Colonic mucosa (tissue), 4 donors: ENCODE measurements at places on chromosomes 3 and 15. TPM values are rescaled to one million over a fixed set of nuclear protein-coding genes. Genes with fewer than 3 reads are reported as not detected.

- DNase-seq, result no peak
These were observed 15.0 kb downstream of the KAT2B start for GRCh38 chr3:20055020-20055775.

GRCh38 chr15:59074607-59075006 is 30.3 kb upstream of the CCNB2 start:
- DNase-seq, result no peak

GRCh38 chr15:75034615-75035014 is 11.2 kb downstream of the PPCDC start:
- no peak for DNase-seq

DNA sequence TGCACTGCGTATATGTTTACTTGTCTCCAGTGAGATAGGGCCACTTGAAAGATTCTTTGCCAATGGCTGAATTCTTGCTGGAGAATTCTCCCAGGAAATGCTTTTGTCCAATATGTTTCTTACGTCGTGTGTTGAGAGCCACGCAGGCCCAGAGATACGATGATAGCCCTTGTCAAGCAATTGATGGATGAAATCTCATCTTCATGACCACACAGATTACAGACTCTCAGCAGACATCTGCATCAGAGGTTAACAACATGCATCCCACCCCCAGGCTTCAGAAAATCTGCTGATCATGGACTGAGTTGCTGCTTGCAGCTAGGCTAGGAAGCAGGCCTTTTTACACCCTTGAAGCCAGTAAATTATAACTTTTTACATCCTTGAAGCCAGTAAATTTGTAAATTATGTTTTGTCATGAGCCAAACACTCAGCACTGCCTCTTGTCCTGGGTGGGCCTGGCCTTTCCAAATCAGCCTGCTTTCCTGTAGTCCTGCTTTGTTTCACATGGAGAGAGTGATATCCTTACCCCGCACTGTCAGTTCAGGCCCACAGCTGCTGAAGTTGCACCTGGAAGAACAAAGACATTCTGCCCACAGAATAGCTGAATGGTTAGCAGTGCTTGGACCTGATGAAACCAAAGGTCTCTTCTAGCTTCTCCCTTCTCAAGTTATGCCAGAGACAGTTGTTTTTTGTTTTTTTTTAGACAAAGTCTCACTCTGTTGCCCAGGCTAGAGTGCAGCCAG is 84.4 kb downstream of the GPR156 start:
- DNase-seq, result no peak

GRCh38 chr3:58034738-58035523 is 26.7 kb downstream of the FLNB start:
- peak; percentile 46 for DNase-seq

GRCh38 chr3:131406274-131406673 is 24.7 kb downstream of the NUDT16 start:
- DNase-seq, result no peak

- no peak for DNase-seq
These were observed 1085.2 kb upstream of the CADM2 start for GRCh38 chr3:83873550-83873949.

DNA sequence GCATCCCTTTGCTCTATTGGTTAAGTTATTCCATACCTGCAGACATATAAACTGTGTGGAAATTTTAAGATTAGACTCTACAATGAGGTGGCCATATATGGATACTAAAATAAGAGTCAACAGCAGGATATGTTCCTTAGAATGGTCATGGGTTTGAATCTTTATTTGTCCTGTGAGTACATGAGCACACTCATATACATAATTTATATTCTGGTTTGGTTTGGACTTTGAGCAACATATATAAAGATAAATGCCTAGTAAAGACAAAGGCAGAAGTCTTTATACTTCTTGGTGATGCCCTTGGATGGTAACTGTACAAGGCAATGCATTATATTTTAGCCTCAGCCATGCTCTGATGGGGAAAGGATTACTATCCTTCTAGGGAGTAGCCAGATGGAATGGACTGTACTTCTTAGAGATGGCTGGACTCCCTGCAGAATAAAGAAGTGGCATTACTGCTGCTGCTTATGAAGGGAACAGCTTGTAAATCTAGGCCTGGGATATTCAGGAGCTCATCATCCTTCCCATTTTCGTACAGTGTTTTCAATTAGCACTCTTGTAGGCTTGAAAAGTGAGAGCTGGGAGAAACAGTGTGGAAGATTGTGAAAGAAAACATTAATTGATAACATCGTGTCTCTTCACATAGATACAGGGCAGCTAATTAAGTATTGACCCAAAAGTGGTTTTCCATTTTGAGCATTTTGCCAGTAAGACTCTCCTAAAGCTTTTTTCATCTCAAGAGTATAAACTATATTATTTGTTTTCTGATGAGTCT is 60.4 kb downstream of the HMG20A start:
- no peak for DNase-seq

GRCh38 chr3:30741889-30742288 is 135.5 kb downstream of the TGFBR2 start:
- no peak for DNase-seq

- no peak for DNase-seq
These were observed 9.6 kb downstream of the CPOX start for GRCh38 chr3:98583766-98584165.

- DNase-seq, result no peak
These were observed 154.8 kb upstream of the SNTN start for GRCh38 chr3:63497641-63498040.

GRCh38 chr3:194840661-194841514 is 155.2 kb downstream of the FAM43A start:
- no peak for DNase-seq

GRCh38 chr3:190357468-190357867 is 30.5 kb upstream of the CLDN16 start:
- DNase-seq, result no peak

- DNase-seq, result no peak
These were observed 58.6 kb downstream of the TMOD3 start for GRCh38 chr15:51887887-51888592.

Gene HERC2
- total RNA-seq, result 50.8 TPM

Gene MYD88
- total RNA-seq, result 69.5 TPM

Gene ST3GAL6
- 2.3 TPM for total RNA-seq

Gene LTK
- total RNA-seq, result 6.9 TPM
